ENCODE measurements at places on chromosomes 1 and 21.

DNA sequence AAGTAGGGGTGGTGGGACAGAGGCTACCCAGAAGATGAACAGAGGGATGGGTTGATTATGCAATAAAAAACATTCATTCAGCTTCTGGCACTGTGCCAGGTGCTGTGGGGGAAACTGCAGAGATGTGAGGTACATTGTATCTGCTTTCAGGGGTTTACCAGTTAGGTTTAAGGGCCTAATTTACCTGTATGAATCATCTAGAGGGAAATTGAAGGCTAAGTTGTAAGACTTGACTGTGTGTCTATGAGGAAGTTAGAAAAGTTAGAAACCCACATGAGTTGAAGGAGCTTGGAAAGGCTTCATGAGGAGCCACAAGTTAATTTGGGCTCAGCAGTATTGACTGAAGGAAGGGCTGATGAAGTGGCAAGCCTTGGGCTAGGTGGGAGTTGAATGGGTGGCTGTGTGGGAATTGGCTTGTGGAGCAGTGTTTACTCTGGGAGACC is 36.7 kb upstream of the APOBEC4 start:
- H3K4me1 ChIP-seq: no peaks in the 10 kb centered on the region
- H3K36me3 ChIP-seq: no peaks in the 10 kb centered on the region
- H3K27ac ChIP-seq: no peak overlapping the region
- no peak overlapping the region for H3K4me3 ChIP-seq

DNA sequence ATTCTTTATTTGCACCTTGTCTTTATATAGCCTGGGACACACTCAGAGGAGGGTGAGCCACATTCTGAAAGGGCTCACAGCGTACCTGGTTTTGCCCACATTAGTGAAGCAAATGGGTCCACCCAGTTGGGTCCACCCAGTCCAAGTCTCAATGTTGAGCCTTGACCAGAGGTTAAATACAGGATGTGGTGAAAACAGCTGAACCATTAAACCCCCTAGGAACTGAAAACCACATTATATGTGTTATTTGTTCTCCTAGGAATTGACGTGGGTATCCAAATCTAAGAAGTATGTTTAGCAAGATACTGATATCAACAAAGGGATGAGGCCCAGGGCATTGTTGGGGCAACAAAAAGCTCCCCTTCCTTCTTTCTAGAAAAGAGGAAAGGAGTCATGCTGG is 83.8 kb downstream of the SETD4 start:
- H3K27ac ChIP-seq: no peak overlapping the region
- no peak for DNase-seq
- H3K4me1 ChIP-seq: no peaks in the 10 kb centered on the region
- H3K4me3 ChIP-seq: no peak overlapping the region

- peak overlapping the region; percentile 83 for H3K27ac ChIP-seq
- peaks cover 5% of the 10 kb centered on the region for H3K4me1 ChIP-seq
- no peaks in the 10 kb centered on the region for H3K36me3 ChIP-seq
These were observed 30.5 kb downstream of the EEIG2 start for GRCh38 chr1:108590441-108590840.

GRCh38 chr1:156451505-156452160 is 48.9 kb downstream of the MEF2D start:
- DNase-seq: no peak
- no peaks in the 10 kb centered on the region for H3K4me1 ChIP-seq

DNA sequence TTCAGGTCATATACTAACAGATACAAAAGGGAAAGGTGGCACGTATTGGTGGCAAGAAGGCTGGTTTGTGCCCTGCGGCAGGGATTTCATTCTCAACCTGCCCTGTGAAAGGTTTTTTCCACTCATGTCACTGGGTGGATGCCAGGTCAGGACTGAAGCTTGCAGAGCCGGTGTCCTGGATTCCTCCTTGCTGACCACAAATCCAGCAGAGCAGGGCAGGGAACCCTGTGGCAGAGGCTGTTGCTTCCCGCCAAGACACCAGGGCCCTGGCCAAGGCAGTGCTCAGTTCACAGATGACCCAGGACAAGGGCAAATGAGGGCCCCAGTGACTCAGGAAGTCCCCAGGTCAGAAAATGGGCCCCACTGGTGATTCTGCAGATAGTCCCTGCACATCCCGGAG is 16.4 kb downstream of the BSND start:
- H3K36me3 ChIP-seq: no peaks in the 10 kb centered on the region
- H3K27ac ChIP-seq: no peak overlapping the region
- no peak overlapping the region for H3K4me3 ChIP-seq
- no peak for DNase-seq
- H3K4me1 ChIP-seq: no peaks in the 10 kb centered on the region
- no peaks in the 10 kb centered on the region for H3K27me3 ChIP-seq

DNA sequence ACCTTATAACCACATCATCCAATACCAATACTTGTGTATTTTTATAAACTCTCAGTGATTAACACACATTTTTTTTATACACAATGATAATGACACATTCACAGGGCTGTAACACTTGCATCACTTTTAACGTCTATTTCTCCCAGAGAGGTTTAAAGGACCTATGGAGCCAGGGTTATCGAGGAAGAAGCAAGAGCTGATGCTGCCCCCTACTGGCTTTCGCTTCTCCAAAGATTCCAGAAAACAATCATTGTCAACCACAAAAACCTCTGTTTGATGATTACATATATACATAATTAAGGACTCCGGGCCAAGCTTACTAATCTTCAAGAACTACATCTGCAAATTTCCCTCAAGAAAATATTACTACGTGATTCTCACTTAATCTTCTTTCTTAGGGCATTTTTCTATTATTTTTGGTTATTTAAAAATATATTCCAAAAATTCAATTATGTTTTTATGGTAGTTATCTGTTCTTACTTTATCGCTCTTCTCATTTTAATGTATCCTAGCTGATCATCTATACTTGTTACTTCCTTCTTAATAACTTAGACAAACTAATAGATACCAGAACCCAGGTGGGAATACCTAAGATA is 214.5 kb downstream of the VAV3 start:
- no peak for DNase-seq
- H3K27me3 ChIP-seq: no peaks in the 10 kb centered on the region
- no peak overlapping the region for H3K27ac ChIP-seq
- H3K36me3 ChIP-seq: no peaks in the 10 kb centered on the region

GRCh38 chr1:15618655-15619525 is 1.6 kb downstream of the DDI2 start:
- no peaks in the 10 kb centered on the region for H3K36me3 ChIP-seq
- peaks cover 26% of the 10 kb centered on the region for H3K4me1 ChIP-seq
- peak overlapping the region; percentile 97 for H3K4me3 ChIP-seq
- no peak for DNase-seq
- no peaks in the 10 kb centered on the region for H3K27me3 ChIP-seq
- peak overlapping the region; percentile 81 for H3K27ac ChIP-seq

- H3K4me1 ChIP-seq: no peaks in the 10 kb centered on the region
- no peak for DNase-seq
- no peak overlapping the region for H3K27ac ChIP-seq
- H3K36me3 ChIP-seq: no peaks in the 10 kb centered on the region
- H3K4me3 ChIP-seq: no peak overlapping the region
- H3K27me3 ChIP-seq: no peaks in the 10 kb centered on the region
These were observed 44.0 kb downstream of the NTNG1 start for GRCh38 chr1:107184888-107185287.

- no peak overlapping the region for H3K4me3 ChIP-seq
- H3K4me1 ChIP-seq: no peaks in the 10 kb centered on the region
- H3K36me3 ChIP-seq: no peaks in the 10 kb centered on the region
- no peak overlapping the region for H3K27ac ChIP-seq
- H3K27me3 ChIP-seq: peaks cover 8% of the 10 kb centered on the region
These were observed 69.7 kb upstream of the ZC3H12A start for GRCh38 chr1:37404711-37405110.

- DNase-seq: no peak
- no peak overlapping the region for H3K27ac ChIP-seq
- H3K4me1 ChIP-seq: no peaks in the 10 kb centered on the region
- no peak overlapping the region for H3K4me3 ChIP-seq
These were observed 56.2 kb upstream of the COL18A1 start for GRCh38 chr21:45348591-45349327.

- DNase-seq: no peak
- no peaks in the 10 kb centered on the region for H3K36me3 ChIP-seq
- no peak overlapping the region for H3K4me3 ChIP-seq
- no peak overlapping the region for H3K27ac ChIP-seq
These were observed 45.8 kb downstream of the CYP2J2 start for GRCh38 chr1:59880735-59881134.

DNA sequence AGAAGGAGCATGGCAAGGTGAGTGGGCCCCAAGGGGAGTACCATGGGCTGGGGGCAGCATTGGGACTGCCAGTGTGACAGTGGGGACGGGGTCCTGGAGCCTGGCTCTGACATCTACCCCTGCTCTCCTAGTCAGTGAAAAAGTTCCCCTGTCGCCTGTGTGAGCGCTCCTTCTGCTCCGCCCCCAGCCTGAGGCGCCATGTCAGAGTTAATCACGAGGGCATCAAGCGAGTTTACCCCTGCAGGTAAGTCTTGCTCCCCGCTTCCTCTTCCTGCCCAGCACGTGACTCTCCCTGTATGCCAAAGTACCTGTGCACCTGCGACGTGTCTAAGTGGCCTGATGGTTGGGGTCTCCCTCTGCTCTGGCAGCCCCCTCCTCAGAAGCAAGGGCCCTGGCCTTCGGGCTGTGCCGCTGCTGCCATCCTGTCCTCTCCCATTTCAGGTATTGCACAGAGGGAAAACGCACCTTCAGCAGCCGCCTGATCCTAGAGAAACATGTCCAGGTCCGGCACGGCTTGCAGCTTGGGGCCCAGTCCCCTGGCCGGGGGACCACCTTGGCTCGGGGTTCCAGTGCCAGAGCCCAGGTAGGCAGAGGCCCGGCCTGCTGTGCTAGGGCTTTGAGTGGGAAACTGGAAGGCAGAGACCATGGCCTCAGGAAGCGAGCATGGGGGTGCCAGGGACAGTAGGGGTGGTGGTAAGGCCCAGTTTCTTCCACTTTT is 8.1 kb downstream of the ZNF687 start:
- no peaks in the 10 kb centered on the region for H3K4me1 ChIP-seq
- H3K4me3 ChIP-seq: no peak overlapping the region
- no peak for DNase-seq
- H3K36me3 ChIP-seq: peaks cover 90% of the 10 kb centered on the region
- H3K27ac ChIP-seq: no peak overlapping the region

DNA sequence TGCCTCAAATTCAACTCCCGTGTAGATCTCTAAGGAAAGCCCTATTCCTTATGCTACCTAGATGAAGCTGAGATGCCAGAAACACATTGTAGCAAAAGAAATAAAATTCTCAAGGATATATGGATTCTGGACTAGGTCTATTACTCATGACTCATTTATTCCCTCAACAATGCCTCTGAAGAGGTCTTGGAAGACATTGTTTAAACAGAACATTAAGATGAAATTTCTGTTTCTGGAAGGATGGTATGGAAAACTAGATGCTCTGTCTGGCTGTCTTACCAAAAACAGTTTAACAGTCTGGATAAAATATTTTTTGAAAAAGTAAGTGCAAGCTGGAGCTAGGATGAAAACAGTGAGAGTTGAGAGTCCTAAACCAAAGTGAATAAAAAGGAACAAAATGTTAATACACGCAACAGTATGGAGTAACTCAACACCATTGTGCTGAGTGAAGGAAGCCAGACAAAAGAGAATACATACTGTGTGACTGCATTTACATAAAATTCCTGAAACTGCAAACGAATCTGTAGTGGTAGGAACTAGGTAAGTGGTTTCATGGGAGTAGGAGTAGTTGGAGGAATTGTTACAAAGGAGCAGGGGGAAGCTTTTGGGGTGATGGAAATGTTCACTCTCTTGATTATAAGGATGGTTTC is 59.3 kb upstream of the GNG12 start:
- no peaks in the 10 kb centered on the region for H3K36me3 ChIP-seq
- no peak overlapping the region for H3K27ac ChIP-seq
- DNase-seq: no peak
- no peaks in the 10 kb centered on the region for H3K4me1 ChIP-seq
- peaks cover 2% of the 10 kb centered on the region for H3K27me3 ChIP-seq

DNA sequence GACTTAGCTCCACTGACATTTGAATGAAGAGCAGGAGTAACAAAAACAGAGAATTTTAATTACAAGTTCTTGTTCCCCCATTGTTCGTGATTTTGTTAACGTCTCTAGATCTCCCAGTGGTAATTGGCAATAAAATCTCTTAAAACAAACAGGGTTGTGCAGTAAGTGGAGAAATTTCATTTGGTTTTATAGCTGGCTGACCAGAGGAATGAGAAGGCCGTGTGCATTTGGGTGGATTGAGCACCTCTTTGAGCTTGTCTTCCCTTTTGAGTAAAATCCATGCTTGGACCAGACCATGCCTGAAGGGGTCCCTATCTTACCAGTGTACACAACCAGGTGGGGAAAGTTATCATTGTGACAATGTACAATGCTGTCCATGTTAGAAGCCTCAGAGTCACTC is 137.8 kb downstream of the HIVEP3 start:
- H3K27ac ChIP-seq: no peak overlapping the region
- no peaks in the 10 kb centered on the region for H3K36me3 ChIP-seq
- no peak for DNase-seq
- H3K4me3 ChIP-seq: no peak overlapping the region
- no peaks in the 10 kb centered on the region for H3K4me1 ChIP-seq

- H3K27ac ChIP-seq: no peak overlapping the region
- DNase-seq: no peak
- H3K4me1 ChIP-seq: peaks cover 47% of the 10 kb centered on the region
These were observed 13.7 kb downstream of the WASF2 start for GRCh38 chr1:27476237-27476636.

- no peaks in the 10 kb centered on the region for H3K27me3 ChIP-seq
- peak overlapping the region; percentile 71 for H3K4me3 ChIP-seq
- peaks cover 5% of the 10 kb centered on the region for H3K36me3 ChIP-seq
- peak overlapping the region; percentile 97 for H3K27ac ChIP-seq
- H3K4me1 ChIP-seq: peaks cover 18% of the 10 kb centered on the region
These were observed 836 bp upstream of the PRCC start for GRCh38 chr1:156766298-156767100.

- no peaks in the 10 kb centered on the region for H3K4me1 ChIP-seq
- DNase-seq: no peak
- H3K4me3 ChIP-seq: no peak overlapping the region
- no peaks in the 10 kb centered on the region for H3K36me3 ChIP-seq
These were observed 159.1 kb upstream of the C8B start for GRCh38 chr1:57124768-57125446.

GRCh38 chr1:214966346-214966745 is 116.2 kb upstream of the KCNK2 start:
- H3K4me3 ChIP-seq: no peak overlapping the region
- no peak for DNase-seq
- no peak overlapping the region for H3K27ac ChIP-seq
- no peaks in the 10 kb centered on the region for H3K36me3 ChIP-seq

GRCh38 chr1:155698382-155699038 is 9.6 kb downstream of the DAP3 start:
- no peak overlapping the region for H3K4me3 ChIP-seq
- H3K27ac ChIP-seq: no peak overlapping the region
- H3K36me3 ChIP-seq: no peaks in the 10 kb centered on the region
- no peaks in the 10 kb centered on the region for H3K27me3 ChIP-seq
- H3K4me1 ChIP-seq: peaks cover 8% of the 10 kb centered on the region

DNA sequence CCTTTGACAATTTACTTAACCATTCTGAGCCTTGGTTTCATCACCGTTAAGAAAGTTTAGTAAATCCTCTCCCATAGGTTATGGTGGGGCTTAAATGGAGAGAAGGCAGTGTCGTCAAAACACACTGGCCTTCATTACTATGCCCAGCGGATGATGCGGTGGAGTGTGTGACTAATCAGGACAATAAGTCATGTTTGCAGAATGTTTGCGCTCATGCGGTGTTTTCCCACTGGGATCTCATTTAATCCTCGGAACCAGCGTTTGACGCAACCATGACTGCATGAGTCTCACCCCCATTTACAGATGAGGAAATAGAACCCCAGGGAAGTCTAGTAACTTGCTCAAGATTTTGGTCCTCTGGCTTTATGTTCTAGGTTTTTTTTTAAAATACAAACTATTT is 17.5 kb downstream of the SLC26A9 start:
- H3K27me3 ChIP-seq: no peaks in the 10 kb centered on the region
- H3K4me1 ChIP-seq: no peaks in the 10 kb centered on the region
- no peak overlapping the region for H3K27ac ChIP-seq
- DNase-seq: peak; percentile 3
- H3K4me3 ChIP-seq: no peak overlapping the region
- H3K36me3 ChIP-seq: no peaks in the 10 kb centered on the region

Measured in T-cell (primary cell).